NCI-H1694 treated with DMSO at 0.1 percent for 48 hours (cell line): ENCODE measurements at places on chromosomes 3 and 15.
A peak's percentile ranks its signal among the peaks of the same experiment; 100 is the strongest.

- DNase-seq: no peak
These were observed 71.0 kb downstream of the FILIP1L start for GRCh38 chr3:100043271-100043670.

DNA sequence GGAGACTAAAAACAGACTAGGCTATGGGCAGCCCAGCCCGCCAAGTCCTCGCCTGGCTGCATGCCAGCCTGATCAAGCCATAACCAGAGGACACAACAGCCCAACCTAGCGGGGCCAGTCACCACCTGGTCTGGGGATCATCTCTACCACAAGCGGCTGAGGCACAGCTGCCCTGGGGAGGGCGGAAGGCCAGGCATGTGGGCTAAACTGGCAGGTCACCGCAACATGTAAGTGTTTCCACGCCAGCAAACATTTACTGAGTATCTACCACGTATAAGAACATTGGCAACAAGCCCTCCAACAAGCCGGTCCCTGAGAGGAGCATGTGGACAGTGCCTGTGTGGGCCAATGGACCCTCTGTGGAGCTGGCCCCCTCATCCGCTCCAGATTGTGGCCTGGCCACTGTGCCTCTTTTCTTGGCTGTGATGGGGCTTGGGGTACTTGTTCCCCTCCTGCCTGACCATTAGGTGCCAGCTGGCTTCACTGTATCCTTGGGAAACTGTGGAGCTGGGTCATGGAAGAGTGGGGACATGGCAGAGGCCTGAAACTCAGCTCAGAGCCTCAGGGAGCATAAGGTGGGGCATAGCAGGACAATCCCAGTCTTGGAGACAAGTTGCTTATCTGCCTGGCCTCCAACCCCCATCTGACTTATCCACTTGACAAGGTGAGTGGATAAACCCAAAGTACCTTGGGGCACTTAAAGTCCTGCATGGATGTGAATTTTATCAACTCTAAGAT, 9.0 kb downstream of the UBXN7 start:
- no peak for DNase-seq

- no peak for DNase-seq
These were observed 342.1 kb upstream of the GRM7 start for GRCh38 chr3:6518709-6519345.

DNA sequence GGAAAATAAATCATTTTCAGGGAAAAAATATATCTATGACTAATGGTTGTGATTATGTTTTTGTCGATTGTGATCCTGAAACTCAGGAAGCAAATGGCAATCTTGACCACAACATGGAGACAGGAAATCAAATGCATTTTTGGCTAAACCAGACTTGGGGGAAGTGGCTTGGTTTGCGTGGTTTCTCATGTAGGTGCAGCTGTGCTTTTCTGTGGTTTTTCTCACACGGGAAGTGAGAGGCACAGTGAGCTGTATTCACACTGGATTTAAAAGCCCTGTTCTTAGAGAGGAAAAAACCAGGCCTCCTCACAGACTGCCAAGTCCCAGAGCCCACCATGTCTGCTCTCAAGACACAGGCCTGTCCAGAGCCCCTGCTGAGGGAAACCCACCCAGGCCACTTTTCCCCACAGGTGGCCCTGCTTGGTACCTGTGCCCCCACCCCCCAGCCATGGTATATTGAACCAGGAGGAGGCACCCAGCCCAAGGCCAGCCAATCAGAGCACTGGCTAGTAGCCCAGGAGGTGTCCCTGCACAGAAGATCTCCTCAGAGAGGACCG, 46.1 kb downstream of the BTD start:
- DNase-seq: no peak

- DNase-seq: no peak
These were observed 39.5 kb upstream of the FMN1 start for GRCh38 chr15:33234020-33234461.

- no peak for DNase-seq
These were observed 119.4 kb downstream of the TPRA1 start for GRCh38 chr3:127471142-127471541.

- no peak for DNase-seq
These were observed 299.3 kb upstream of the PDZRN3 start for GRCh38 chr3:73924048-73924447.

GRCh38 chr15:79549196-79549595, 117.1 kb downstream of the MINAR1 start:
- no peak for DNase-seq

- DNase-seq: no peak
These were observed at the start of gene SLC27A2 for GRCh38 chr15:50181969-50182218. TSS of gene SLC27A2 (plus strand) at chr15:50182196. CDS start at chr15:50182428, 232 bp downstream.

DNA sequence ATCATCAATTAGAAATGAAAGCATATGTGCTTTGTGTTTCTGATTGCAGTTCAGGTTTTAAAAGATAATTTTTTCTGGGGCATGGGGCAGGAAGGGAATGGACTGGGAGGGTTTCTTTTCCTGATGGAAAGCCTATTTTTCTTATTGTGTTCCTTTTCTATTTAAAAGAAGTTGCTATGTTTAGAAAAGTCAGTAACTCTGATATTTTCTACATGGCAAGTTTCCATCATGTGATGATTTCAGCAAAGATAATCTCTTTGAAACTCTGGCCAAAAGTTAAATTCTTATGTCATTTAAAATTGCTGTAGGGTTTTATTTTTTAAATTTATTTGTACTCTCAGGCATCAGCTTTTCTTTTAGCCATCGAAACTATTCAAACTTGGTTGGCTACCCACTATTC, 601.2 kb downstream of the FOXP1 start:
- DNase-seq: no peak

- no peak for DNase-seq
These were observed 84.4 kb upstream of the MEX3B start for GRCh38 chr15:82130248-82130647.

- DNase-seq: no peak
These were observed 44.2 kb downstream of the WNT5A start for GRCh38 chr3:55442861-55443260.

DNA sequence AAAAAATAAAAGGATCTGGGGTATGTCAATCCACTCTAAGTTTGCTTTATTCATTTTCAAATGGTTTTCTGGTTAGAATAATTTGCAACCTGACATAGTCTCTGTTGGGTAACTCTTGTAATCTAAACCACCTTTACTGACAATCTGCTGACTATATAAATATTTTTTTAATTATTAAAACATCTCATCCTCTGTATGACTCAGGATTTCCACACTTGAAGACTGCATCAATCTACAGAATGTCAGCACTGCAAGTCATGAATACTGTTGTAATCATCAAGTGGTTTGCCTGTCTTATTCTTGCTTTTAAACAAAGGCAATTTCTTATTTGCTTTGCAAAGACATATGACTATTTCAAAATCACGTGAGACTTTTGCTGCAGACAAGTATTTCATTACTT, 42.1 kb downstream of the VGLL3 start:
- DNase-seq: no peak

DNA sequence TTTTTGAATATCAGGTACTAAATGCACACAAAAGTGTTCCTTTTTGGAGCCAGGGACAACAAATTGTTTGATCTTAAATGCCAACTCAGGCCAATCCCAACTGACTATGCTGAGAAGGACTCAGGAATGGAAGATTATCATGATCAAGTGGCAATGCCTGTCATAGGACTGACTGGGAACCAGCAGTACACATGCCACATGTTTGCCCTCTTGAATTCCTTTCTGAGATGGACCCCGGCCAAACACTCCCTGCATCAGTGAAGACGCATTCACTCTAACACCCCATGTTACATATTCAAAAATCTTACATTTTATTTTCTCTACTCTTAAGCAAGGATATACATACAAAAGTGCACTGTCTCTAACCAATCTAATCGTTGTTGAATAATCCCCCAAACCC, 36.1 kb downstream of the CLDN18 start:
- no peak for DNase-seq

DNA sequence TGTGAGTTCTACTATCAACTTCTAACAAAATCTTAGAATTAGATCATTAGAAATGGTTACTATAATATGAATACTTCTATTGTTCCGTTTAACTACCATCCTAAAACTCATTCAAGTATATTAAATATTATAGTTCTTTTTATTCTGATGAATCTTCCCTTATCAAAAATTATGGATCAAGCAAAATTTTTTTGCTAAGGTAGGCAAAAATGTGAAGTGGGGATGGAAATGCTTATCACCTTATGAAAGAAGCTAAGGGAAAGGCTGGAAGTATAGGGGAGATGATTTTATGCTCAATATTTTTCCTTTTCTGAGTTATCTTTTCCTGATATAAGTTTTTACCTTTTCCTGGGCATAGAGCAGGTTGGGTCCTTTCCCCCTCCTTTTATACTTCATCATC, 40.7 kb upstream of the CCDC39 start:
- no peak for DNase-seq

GRCh38 chr15:68631601-68632051, 52.8 kb downstream of the CORO2B start:
- peak; percentile 23 for DNase-seq

- no peak for DNase-seq
These were observed 17.8 kb downstream of the TF start for GRCh38 chr3:133763797-133764683.

GRCh38 chr3:64134882-64135281, 90.4 kb downstream of the PRICKLE2 start:
- DNase-seq: no peak
